Inflammatory macrophage (primary cell): ENCODE measurements at places on chromosomes 3 and 15.

DNA sequence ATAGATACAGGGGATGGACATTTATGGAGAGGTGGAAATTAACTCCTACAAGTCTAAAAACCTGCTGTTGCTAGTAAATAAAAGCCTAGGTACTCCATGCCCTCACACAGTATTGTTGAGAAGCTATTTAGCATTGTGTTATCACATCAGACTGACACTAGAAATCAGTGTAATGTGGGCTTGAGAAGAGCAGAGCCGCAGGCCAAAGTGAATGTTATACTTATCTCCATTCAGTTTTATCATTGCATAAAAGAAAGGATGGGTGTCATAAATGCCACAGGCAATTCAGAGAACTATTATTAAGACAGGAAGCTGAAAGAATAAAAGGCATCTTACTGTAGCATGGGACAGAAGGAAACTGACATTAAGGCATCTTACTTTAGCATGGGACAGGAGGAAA is 13.7 kb upstream of the ISLR start:
- DNase-seq, result no peak

- DNase-seq, result no peak
These were observed 129.7 kb upstream of the LMOD3 start for GRCh38 chr3:69252141-69252540.

DNA sequence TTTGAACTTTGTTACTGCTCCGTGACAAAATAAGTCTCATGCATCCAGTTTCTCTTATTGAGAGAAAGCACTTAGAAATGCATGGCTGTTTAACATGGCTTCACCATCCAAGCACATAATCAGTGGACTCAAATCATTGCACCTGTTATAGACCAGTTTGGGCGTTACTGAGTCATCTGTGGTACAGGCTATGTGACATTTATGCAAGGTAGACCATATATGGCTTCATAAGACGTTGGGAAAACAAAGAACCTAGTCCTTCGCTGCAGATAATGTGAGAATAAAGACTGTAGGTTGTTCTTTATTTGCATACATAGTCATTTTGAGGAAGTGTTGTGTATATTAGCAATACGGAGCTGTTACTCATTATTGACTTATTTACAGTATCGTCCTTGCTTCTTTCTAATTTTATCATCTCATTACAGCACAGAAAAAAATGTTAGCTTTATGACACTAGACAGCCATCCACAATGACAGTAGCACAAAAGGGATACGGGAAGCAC is 374.7 kb downstream of the IL5RA start:
- no peak for DNase-seq

DNA sequence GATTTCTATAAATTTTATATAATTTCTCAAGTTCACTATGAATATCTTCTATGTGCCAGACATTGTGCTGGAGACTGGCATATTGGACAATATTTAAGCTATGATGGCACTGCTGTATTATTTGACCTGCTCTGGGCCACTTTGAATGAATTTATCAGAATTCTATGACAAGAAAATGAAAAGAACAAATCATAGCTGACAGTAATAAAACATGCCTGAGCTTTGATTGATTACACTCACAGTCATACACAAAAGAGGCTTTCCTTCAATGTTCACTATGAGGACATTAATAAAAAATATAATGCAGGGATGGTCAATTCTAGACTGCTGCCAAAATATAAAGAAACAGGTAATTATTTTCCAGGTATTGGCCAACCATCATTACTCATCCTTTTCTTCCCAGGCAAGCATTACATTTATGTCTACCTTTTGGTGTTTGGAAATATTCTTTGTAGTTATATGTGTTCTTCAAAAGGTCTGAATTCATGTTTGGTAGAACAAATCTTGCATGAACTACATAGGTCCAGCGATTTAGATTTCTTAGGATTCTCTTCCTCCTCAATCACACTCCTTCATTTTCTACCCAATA is 81.0 kb upstream of the ALCAM start:
- DNase-seq, result no peak

DNA sequence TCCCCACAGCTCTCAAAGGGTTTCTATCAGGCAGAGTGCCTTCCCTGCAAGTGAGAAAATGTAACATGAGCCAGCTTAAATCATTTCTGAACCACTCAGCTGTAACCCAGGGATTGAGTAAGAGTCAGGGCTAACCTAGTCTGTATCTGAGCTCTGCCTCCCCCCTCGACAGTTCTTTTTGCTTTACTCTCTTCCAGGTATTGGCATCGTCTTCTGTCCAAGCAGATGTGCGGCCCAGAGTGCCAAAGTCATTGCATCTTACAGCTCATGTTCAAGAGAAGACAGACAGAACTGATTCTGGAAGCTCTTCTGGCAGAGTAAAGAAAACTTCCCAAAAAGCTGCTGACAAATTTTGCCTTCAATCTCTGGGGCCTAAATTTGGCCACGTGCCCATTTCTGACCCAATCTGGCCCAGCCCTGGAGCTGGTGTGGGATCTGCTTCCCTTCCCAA is 74.8 kb downstream of the ABHD5 start:
- no peak for DNase-seq

- no peak for DNase-seq
These were observed 46.7 kb downstream of the MESD start for GRCh38 chr15:80942746-80943565.

GRCh38 chr15:67091071-67091979 is 25.9 kb downstream of the SMAD3 start:
- peak; percentile 80 for DNase-seq

- DNase-seq, result peak; percentile 78
These were observed 16.2 kb downstream of the NISCH start for GRCh38 chr3:52471371-52472238.

DNA sequence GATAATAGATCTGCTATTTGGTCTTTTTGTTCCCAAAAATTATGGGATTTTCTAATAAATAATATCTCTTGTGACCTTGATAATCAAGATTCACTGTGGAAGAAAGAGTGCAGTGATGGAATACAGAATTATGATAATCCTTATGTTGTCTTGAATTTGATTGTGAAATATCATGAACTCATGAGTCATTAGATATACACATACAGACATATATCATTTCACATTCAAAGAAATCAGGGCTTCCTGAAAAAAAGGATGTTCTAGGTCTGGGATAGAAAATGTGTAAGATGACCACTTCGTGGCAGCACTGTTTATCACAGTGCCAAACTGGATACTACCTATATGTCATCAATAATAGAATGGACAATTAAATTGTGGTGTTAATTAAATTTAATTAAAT is 97.7 kb downstream of the DPH6 start:
- no peak for DNase-seq

DNA sequence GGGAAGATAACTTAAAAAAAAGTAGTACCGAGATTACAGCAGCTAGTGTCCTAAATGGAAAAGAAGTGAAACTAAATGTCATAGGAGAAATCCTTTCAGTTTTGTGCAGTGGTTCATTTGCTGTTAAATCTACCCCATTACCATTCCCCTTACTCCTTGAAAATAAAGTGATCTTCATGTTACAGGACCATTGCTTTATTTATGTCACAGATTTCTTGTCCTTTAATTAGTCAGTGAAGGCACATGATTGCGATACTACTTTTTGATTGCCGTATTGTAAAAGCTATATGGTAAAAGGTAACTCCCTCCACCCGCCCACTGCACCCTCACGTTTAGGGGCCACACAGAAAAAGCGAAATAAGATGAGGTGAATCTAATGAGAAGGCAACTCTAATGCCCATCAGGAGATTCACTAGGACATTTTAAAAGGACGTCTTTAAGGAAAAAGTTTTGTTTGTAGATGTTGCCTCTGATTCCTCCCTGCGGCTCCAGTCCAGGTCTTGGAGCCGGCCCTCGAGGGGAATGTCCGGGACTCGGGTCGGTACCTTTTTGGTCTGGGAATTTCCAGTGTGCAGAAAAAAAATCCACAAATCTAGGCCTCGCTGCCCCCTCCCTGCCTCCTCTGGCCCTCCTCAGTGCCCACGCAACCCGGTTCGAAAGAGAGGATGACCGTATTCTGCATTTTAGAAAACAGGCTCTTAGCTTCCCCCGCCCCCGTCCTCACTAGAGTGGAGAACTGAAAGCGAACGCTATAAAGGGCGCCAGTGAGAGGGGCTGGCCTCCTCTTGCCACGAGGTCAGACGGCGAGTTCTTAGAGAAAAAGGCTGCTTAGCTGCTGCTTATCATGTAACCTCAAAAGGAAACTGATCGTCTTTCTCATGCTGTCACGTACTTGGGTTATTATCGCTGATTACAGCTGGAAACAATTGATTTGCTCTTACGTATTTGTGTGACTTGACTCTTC is 21.8 kb upstream of the NFKBIZ start:
- peak; percentile 95 for DNase-seq

DNA sequence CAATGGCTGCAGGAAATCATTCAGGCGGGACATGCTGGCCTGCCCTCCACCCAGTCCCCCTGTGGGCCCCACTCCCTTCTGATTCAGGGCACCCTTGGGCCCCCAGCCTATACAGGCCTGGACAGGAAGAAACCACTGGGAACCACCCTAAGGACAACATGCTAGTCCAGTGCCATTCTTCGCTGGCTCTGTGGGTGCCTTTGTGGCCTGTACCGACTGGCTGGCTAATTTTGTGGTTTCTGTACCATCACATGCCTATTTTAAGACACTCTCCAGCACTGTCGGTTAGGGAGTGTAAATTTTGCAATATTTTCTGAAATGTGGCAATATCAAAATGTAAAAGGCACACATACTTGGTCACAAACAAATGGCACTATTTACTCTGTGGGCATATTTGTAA is 61.4 kb upstream of the POLG start:
- DNase-seq, result peak; percentile 93

GRCh38 chr3:42451116-42451515 is 40.7 kb upstream of the LYZL4 start:
- peak; percentile 10 for DNase-seq

- no peak for DNase-seq
These were observed 249.4 kb upstream of the KCNH8 start for GRCh38 chr3:18898911-18899310.

GRCh38 chr15:63918901-63919348 is 85.2 kb upstream of the HERC1 start:
- no peak for DNase-seq

DNA sequence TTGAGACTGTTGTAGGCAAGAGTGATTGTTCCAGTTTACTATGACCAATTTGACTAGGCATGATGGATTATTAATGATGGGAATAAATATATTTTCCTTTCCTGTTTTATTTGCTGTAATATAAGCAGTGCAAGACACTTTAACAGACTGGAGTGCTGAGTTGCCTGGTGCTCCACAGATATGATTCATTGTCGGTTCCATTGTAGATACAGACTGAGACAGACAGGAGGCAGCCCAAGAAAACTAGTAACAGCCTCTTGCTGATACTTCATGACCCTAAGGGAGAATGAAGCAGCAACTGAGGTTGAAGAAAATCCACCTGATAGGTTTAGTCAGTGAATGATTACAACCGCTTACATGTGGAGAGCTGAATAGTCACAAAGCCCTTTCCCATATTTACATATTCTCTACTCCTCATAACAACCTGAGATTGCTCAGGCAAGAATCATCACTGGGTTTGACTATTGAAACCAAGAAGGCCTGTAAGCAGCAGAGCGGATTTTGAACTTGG is 235.1 kb upstream of the TPRG1 start:
- DNase-seq, result no peak

DNA sequence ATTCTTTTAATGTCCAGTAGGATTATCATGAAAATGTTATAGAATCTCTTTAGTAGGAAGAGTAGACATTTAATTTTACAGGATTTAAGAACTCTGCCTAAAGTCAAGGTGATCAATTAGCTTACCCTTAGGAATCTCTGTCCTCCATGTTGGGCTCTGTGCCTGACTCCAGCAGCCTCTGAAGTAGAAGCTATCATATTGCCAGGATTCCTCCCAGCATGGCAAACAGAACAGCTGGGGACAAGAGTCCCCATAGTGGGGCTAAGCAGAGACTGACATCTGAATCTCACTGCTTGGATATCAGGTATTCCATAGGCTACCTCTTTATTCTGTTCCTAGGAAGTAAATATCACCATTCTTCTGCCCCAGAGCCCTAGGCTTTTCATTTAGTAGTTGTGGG is 1.5 kb downstream of the SLC15A2 start:
- no peak for DNase-seq

GRCh38 chr15:62462721-62463120 is 297.6 kb upstream of the C2CD4B start:
- DNase-seq, result no peak

GRCh38 chr3:180829409-180830405 is 82.8 kb upstream of the FXR1 start:
- no peak for DNase-seq

GRCh38 chr15:31606931-31607497 is 280.4 kb downstream of the KLF13 start:
- DNase-seq, result no peak
